Retina (tissue), 1 donor: ENCODE measurements at places on chromosomes 5 and 9.

DNA sequence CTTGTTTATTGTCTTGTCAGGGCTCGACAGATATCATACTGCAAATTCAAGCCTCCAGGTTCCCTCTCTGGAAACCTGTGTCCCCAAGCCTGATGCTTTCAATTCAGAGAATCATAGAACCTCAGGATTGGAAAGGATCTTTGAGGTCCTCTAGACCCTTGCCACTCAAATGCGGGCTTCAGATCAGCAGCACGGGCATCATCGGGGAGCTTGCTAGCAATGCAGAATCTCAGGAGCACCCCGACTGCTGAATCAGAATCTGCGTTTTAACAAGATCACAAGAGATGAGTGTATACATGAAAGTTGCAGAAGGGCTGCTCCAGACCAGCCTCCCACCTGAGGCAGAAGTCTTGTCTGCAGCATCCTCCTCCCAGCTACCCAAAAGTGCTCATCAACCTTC, 13.1 kb upstream of the EGFLAM start:
- DNase-seq, result no peak

- DNase-seq, result no peak
Measured at GRCh38 chr5:175654807-175655206, 3.1 kb upstream of the HRH2 start.

DNA sequence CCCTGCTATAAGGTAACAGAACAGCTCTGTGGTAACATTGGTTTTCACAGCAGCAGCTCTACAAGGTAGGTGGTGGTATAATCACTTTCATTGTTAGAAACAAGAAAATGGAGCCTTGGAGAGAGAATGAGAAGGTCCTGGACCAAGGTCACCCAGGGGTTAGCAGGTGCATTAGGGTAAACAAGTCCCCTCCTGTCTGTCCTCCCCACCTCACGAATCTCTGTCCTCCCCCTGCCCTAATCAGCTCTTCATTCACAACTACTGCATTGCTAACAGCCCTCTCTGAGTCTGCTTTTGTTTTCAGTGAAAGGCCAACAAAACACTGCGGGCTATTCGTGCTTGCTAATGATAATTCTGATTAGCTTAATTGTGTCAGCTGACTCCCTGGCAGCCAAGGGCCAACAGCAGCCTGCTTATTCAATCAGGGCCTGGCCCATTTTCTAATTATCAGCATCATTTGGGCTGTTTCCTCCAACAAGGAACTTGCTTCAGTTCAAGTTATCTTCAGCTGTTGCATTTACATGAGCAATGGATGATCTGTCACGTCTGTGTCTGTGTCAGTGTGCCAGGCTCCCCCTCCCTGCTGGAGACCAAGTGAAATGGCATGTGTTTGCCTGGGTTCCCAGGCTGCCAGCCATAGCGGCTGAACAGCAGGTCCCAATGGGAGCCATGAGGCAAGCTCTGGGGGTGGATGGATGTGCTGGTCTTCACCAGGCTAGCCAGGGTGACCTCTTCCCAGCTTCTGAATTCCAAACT, 56.7 kb upstream of the EQTN start:
- DNase-seq, result peak; percentile 81

GRCh38 chr5:127025467-127025866, 4.9 kb downstream of the MARCHF3 start:
- peak; percentile 53 for DNase-seq

DNA sequence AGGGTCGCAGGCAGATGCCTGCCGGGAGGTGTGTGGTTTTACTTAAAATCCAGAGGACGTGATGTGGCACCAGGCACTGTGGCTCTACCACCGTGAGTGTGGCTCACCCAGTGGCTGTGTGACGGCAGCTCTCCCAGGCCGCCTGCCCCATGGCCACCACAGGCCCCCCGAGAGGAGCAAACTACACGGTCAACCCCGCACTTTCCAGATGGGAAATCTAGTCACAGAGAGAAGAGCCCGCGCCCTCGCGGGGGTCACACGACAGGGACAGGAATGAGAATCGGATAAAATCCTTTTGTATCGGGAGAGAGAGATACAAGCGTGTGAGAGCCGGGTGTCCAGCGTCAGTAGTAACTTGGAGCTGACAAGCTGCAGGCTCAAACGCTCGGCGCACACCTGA, 24.4 kb downstream of the TERT start:
- no peak for DNase-seq

DNA sequence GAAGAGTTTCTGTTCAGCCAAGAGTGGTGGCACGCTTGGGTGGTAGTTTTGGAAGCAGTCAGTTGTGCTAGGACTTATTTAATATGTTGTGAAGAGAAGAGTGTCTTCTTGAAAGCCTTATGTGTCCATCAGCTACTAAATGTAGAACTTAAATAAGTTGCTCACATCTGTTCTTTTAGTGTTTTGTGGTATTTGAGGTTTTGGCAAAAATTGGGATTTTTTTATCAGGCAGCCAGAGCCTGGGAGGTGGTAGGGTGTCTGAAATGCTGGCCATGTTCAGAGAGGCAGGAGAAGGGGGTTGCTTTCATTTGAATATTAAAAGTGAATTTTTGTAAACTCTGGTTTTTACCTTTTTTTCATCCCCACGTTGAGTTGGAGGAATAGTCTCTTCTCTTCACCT, 24.2 kb upstream of the ZBTB34 start:
- no peak for DNase-seq

GRCh38 chr5:31702712-31703111, 63.8 kb downstream of the PDZD2 start:
- no peak for DNase-seq
